ENCODE measurements at places on chromosomes 3 and 15. TPM values are rescaled to one million over a fixed set of nuclear protein-coding genes. Genes with fewer than 3 reads are reported as not detected.
A peak's percentile ranks its signal among the peaks of the same experiment; 100 is the strongest.

GRCh38 chr3:64815195-64815631 is 127.4 kb upstream of the ADAMTS9 start:
- H3K4me1 ChIP-seq: peaks cover 2% of the 10 kb centered on the region
- H3K27ac ChIP-seq: no peak overlapping the region
- no peak overlapping the region for H3K4me3 ChIP-seq
- H3K36me3 ChIP-seq: no peaks in the 10 kb centered on the region
- no peak for DNase-seq

CYP8B1 gene
- 0.13 TPM for total RNA-seq

SUCNR1 gene
- total RNA-seq: 2.9 TPM

DNA sequence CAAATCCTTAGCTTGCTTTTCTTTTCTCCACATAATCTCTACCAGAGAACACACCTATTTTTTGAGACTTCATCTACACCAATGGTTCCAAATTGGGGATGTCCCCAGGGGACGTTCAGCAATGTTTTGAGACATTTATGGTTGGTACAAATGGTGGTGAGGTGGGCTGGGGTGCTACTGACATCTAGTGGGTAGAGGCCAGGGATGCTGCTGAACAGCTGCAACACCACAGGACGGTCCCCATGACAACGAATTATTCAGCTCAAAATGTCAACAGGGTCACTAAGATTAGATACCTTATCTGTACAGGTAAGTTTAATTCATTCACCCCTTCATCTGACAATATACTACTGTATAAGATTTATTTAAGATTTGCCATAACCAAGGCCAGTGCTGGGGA is 14.4 kb downstream of the GK5 start:
- DNase-seq: no peak
- no peaks in the 10 kb centered on the region for H3K4me1 ChIP-seq
- H3K36me3 ChIP-seq: peaks cover 7% of the 10 kb centered on the region

DNA sequence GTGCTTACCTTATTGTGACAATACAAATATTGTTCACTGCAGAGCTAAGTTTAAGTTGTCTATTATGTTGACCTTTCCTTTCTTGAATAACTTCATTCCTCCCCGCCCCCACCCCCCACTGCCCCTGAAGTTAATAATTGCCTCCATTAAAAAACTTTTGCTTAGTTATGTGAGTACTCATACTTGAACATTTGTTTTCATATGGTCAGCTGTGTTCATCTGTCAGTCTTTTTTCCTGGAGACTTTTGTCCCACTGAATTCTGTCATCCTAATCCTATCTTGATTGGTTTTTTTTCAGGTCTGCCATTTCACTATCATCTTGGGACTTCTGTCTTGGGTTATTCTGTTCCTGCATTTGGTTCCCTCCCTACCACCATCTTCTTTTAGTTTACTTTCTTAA is 8.5 kb downstream of the SLC25A36 start:
- H3K27ac ChIP-seq: no peak overlapping the region
- H3K27me3 ChIP-seq: no peaks in the 10 kb centered on the region
- DNase-seq: no peak
- H3K4me1 ChIP-seq: peaks cover 58% of the 10 kb centered on the region
- H3K36me3 ChIP-seq: no peaks in the 10 kb centered on the region

DNA sequence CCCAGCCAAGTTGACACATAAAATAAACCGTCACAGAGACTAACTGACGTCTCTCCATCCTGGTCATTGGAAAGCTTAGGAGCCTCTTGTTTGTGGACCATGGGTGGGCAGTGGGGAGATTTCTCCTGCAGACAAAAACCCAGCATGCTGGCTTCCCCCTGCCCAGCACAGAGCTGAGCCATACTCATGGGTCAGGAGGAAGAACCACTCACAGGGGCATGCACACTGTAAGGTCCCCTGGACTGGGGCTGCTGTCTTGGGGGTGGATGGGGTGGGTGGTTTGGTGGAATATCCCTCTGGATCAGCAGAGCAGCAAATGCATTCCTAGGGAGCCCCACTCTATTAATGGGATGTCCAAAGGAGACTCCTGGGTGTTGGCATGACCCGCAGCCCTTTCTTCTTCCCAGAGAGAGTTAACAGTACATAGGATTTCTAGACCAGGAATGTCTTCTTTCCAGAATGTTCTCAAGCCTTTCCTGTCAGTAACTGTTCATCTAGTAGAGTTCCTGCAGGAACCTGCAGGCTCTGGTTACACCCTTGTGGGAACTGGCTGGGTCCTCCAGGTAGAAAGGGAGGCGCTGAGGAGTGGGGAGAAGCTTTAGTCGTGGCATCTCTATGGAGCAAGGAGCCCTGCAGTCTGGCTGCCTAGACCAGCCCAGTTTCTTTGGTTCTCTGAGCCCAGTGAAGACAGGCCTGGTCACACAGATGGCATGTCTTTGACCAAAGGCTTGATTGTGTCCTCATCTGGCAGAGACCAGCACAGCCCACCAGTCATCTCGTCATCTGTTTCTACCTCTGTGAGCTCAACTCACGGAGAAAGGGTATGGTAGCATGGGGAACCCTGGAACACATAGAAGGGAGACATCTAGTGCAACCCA is 73.4 kb upstream of the PRR23C start:
- no peak overlapping the region for H3K27ac ChIP-seq
- DNase-seq: no peak
- H3K36me3 ChIP-seq: no peaks in the 10 kb centered on the region
- peaks cover 6% of the 10 kb centered on the region for H3K4me1 ChIP-seq

GRCh38 chr3:138768125-138768524 is 66.6 kb downstream of the PIK3CB start:
- no peak for DNase-seq
- no peak overlapping the region for H3K27ac ChIP-seq
- H3K4me1 ChIP-seq: no peaks in the 10 kb centered on the region
- H3K27me3 ChIP-seq: no peaks in the 10 kb centered on the region

DNA sequence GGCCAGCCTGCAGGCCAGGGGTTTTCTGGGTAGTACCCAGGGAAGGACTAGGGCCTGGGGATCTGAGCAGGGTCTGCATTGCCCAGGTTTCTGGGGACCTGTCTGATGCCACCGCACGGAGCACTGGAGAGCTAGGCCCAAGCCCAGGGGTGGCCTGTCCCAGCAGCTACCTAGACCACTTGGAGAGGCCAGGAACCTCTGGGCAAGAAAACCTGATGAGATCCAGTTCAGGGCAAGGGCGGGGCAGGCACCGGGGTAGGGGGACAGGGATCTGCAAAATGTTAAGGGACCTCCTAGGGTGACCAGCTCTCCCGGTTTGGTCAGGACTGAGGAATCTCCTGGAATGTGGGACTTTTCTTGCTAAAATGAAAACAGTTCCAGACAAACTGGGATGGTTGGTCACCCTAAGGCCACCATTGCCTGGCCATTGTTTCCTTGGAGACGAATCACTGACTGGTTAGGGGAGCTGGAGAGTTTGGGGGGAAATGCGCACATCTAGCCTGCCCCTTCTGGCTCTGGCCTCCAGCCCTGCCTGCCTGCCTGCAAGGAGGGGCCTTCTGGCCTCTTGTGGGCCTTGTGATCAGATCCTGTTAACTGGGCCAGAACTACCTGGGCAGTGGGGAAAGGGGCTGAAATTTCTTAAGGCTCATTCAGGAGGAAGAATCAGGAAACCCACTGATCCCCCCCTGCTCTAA is 117.4 kb upstream of the TLE3 start:
- peaks cover 17% of the 10 kb centered on the region for H3K4me1 ChIP-seq
- no peak overlapping the region for H3K27ac ChIP-seq
- no peaks in the 10 kb centered on the region for H3K36me3 ChIP-seq
- no peak for DNase-seq
- no peak overlapping the region for H3K4me3 ChIP-seq

GRCh38 chr3:37770938-37771918 is 90.5 kb upstream of the CTDSPL start:
- H3K36me3 ChIP-seq: no peaks in the 10 kb centered on the region
- no peak overlapping the region for H3K27ac ChIP-seq
- H3K4me1 ChIP-seq: peaks cover 20% of the 10 kb centered on the region
- H3K4me3 ChIP-seq: no peak overlapping the region
- H3K27me3 ChIP-seq: no peaks in the 10 kb centered on the region
- no peak for DNase-seq

TGM5 gene
- not detected for total RNA-seq

FLNB gene
- total RNA-seq: 143 TPM

- H3K4me1 ChIP-seq: peaks cover 7% of the 10 kb centered on the region
- H3K27me3 ChIP-seq: no peaks in the 10 kb centered on the region
- H3K36me3 ChIP-seq: peaks cover 7% of the 10 kb centered on the region
- H3K4me3 ChIP-seq: no peak overlapping the region
- no peak for DNase-seq
- H3K27ac ChIP-seq: no peak overlapping the region
Observed at GRCh38 chr3:167723872-167724271, 10.8 kb downstream of the PDCD10 start.

KATNBL1 gene
- 71.2 TPM for total RNA-seq

GOLGA8Q gene
- total RNA-seq: 0.44 TPM

DNA sequence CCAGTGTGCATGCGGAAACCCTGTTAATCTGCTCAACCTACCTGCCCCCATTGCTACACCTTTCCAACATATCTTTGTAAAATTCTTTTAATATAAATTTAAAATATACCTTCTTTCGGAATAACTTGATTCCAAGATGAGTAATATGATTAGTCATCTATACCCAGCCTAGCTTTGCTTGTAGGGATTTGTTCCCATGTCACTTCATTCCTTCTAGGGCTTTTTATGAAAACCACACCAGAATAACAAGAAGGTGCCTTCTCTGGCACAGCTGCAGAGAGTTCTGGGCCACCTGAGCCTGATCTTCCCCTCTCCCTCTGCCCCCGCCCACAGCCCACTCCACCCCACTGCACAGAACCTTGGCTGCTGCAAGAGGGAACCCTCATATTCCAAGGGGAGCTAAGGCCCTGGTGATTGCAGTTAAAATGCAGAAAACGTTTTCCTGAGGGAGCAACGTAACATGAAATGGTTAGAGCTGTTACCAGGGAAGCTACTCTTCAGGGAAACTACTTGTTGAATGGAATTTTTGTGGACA is 38.6 kb upstream of the HACD2 start:
- H3K4me3 ChIP-seq: no peak overlapping the region
- H3K27ac ChIP-seq: no peak overlapping the region
- no peaks in the 10 kb centered on the region for H3K27me3 ChIP-seq
- H3K36me3 ChIP-seq: no peaks in the 10 kb centered on the region

RPL32 gene
- 1,056 TPM for total RNA-seq

- H3K4me1 ChIP-seq: no peaks in the 10 kb centered on the region
- H3K27ac ChIP-seq: no peak overlapping the region
- no peak for DNase-seq
- no peaks in the 10 kb centered on the region for H3K36me3 ChIP-seq
Observed at GRCh38 chr3:41434781-41435180, 235.5 kb downstream of the CTNNB1 start.

DNA sequence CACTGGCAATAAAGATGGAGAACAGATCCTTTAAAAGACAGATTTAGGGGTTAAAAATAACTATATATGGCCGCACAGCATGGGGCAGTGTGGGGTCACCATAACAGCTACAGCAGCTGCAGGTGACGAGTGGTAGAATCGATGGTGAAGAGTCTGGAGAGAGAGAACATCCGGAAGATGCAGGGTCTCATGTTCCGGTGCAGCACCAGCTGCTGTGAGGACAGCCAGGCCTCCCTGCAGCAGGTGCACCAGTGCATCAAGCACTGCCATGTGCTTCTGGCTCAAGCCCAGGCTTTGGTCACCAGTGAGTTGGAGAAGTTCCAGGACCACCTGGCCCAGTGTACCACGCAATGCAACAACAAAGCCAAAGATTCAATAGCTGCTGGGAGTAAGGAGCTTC is 93.7 kb upstream of the IMPG2 start:
- H3K36me3 ChIP-seq: no peaks in the 10 kb centered on the region
- H3K27ac ChIP-seq: no peak overlapping the region
- DNase-seq: no peak
- H3K27me3 ChIP-seq: no peaks in the 10 kb centered on the region
- no peaks in the 10 kb centered on the region for H3K4me1 ChIP-seq

SCG5 gene
- not detected for total RNA-seq

DNA sequence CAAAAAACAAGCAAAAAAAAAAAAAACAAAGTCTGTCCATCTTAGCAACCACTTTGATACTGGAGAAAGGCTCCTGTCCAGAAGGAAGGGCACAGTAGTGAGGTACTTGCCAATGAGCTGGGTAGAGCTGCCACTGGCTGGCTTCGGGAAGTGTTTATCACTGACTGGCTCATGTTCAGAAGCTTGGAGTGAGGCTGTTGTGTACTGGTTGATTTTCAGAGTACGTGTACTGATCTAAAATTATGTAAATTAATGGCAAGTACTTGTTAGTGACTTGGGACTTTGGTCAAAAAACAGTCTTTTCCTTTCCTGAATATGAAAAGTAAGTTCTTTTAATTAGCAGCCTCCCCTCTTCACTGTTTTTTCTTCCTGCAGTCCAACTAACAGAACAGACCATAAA is 979 bp upstream of the ZNF621 start:
- no peak overlapping the region for H3K4me3 ChIP-seq
- H3K36me3 ChIP-seq: peaks cover 5% of the 10 kb centered on the region
- peaks cover 18% of the 10 kb centered on the region for H3K4me1 ChIP-seq
- H3K27me3 ChIP-seq: no peaks in the 10 kb centered on the region

HCLS1 gene
- total RNA-seq: 120 TPM

DNA sequence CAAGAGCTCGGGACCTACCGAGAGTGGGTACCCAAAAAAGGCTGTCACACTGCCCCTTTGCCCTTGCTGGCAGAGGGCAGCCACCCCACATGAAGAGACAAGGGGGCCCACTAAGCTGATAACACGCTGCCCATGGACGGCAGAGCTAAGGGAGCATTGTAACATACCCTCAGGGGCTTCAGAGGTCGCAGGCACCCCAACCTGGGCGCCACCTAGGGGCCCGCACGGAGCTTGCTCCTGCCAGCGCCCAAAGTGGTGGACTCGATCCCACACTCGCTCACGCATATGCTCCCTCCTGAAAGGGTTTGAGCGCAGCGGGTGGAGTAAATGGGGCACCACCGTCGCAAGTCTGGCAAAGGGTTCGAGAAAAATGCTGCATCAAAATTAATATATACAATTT is 975.4 kb downstream of the ZPLD1 start:
- H3K36me3 ChIP-seq: no peaks in the 10 kb centered on the region
- no peaks in the 10 kb centered on the region for H3K27me3 ChIP-seq
- no peaks in the 10 kb centered on the region for H3K4me1 ChIP-seq
- H3K4me3 ChIP-seq: no peak overlapping the region
- no peak overlapping the region for H3K27ac ChIP-seq
- DNase-seq: peak; percentile 54

- H3K4me1 ChIP-seq: no peaks in the 10 kb centered on the region
- no peaks in the 10 kb centered on the region for H3K27me3 ChIP-seq
- H3K4me3 ChIP-seq: no peak overlapping the region
- no peak for DNase-seq
- no peak overlapping the region for H3K27ac ChIP-seq
Observed at GRCh38 chr15:53555226-53555625, 204.2 kb downstream of the WDR72 start.

GRCh38 chr3:127180859-127181258 is 12.1 kb upstream of the PRR23E start:
- no peaks in the 10 kb centered on the region for H3K4me1 ChIP-seq
- H3K27me3 ChIP-seq: no peaks in the 10 kb centered on the region
- no peak for DNase-seq
- H3K36me3 ChIP-seq: no peaks in the 10 kb centered on the region

ETV5 gene
- total RNA-seq: 49.6 TPM

MLH1 gene
- 32.4 TPM for total RNA-seq
